NCI-H2081 treated with DMSO at 0.1 percent for 48 hours (cell line): ENCODE measurements at places on chromosomes 12 and 14.

- no peak for DNase-seq
Observed at GRCh38 chr12:15856097-15856982, 25.8 kb upstream of the STRAP start.

DNA sequence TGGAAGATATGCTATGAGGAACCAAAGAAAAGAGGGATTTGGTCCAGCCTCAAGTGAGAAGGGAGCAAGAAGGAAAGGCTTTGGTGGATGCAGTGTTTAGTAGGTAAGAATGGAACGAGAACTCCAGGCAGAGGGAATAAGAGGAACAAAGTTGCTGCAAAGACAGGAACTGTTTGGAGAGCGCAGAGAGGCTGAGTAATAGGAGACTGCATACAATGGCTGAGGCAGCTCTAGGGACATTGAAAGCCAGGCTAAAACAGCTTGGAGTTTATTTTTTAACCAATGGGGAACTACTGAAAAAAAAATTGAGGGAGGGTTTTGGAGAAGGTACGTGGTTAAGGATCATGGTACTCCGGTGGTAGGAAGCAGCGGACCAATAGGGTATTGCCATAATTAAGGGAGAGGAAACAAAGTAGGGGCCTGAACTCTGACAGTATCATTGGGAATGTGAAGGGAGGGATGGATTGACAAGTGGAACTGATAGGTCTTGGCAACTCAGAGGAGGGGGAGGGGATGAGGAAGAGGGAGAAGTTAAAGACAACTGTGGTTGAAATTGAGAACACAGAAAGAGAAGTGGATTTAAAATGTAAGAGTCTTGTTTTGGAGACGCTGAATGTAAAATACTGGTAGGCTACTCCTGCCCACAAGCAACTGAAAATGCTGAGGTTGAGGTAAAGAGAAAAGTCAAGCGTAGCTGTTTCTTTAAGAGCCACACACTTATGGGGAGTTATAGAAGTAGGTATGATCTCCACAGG is 4.8 kb downstream of the ASCL4 start:
- no peak for DNase-seq

- no peak for DNase-seq
Observed at GRCh38 chr12:4996714-4997113, 47.0 kb upstream of the KCNA5 start.

- DNase-seq: no peak
Observed at GRCh38 chr12:58470266-58471010, 449.9 kb downstream of the LRIG3 start.

DNA sequence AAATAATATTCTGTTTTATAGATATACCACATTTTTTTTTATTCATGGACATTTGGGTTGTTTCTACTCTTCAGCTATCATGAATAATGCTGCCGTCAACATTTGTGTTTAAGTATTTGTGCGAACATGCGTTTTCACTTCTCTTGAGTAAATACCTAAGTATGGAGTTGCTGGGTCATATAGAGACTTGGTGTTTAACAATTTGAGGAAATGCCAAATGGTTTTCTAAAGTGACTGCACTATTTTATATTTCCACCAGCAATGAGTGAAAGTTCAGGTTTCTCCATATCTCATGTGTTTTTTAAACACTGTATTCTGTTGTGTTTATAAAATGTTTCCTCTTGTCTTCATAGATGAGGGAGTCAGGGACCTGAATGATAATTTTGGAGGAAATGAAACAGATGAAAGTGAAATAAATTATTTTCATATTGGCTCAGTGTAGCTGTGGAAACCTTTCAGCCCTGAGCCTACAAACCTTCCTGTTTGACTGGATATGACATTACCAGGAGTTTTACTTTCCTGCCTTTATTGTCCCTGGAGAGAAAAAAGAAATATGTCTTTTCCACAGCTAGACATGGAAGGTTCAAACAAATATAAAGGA is 26.3 kb downstream of the DAAM1 start:
- DNase-seq: no peak

DNA sequence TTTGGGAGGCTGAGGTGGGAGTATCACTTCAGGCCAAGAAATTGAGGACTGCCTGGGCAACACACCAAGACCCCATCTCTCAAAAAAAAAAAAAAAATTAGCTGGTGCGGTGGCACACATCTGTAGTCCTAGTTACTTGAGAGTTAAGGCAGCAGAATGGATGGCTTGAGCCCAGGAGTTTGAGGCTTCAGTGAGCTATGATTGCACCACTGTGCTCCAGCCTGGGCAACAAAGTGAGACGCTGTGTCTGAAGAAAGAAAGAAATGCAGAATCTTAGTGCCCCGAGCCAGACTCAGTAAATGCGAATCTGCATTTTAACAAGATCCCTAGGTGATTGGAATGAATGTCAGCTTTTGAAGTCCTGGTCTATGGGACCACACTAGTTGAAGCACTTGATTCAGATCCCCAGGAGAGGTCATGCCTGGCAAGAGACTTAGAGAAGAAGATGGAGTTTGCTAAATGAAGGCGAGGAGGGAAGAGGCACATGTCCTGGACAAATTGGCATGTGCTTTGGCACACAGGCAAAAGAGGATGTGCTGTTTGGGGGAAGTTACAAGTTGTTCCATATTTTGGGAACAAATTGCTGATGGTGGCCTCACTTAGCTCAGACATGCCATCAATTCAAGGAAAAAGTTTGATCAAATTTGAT is 56.6 kb downstream of the DRAM1 start:
- no peak for DNase-seq

GRCh38 chr12:1926251-1926657 is 7.8 kb upstream of the CACNA2D4 start:
- no peak for DNase-seq

DNA sequence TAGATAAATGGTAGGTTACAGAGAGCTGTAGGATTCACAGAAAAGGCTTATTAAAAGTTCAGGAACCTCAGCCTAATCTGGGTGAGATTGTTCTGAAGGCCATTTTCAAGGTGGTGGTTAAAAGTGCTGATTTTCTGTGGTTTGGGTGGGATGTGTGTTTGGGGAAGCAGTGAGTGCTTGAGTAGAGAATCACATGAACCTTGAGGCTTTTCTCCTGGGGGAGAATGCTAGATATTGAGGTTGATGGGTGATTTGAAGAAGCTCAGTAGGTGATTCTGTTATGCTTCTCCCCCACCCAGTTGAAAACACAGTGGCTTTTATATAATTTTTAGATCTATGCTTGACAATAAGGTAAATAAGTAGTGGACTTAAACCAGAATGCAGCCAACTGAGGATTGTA is 420.9 kb downstream of the PCNX1 start:
- no peak for DNase-seq

DNA sequence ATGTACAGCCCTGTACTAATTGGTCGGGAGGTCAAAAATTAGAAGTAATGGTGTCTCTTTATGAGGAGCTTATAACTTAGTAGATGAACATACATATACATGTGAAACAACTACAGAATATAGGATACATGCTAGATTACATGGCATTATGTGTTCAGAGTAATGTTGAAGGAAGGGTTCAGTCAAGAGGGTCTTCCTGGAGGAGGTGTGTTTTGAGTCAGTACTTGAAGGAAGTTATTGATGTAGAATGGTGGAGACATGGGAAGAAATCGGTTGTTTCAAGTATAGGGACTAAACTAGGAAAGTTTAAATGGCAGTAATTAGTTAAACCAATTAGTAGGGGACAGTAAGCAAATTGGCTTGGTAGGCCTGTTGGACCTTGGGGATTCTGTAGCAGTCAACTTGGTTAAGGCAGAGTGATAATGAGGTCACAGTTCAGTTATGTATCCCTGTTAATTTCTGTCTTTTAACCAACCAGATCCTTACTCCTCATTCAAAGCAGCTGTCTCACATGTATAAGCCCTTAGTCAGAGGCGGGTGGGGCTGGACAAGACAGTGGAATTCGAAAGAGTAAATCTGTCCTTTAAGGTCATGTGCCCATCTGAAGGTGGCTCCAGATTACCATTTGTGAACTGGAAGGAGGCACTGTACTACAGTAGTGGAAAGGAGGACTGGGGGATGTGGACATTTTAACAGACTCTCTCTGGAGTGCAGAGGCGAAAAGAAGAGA is 3.5 kb upstream of the ANKRD52 start:
- DNase-seq: no peak

GRCh38 chr12:99736760-99737269 is 89.3 kb downstream of the GARIN6 start:
- DNase-seq: no peak

GRCh38 chr12:116125956-116126566 is 151.4 kb downstream of the MED13L start:
- DNase-seq: no peak

- no peak for DNase-seq
Observed at GRCh38 chr12:87760943-87761342, 268.3 kb downstream of the C12orf50 start.

GRCh38 chr12:2035431-2036055 is 17.2 kb upstream of the CACNA1C start:
- DNase-seq: no peak

- DNase-seq: no peak
Observed at GRCh38 chr14:66634876-66635275, 126.9 kb downstream of the GPHN start.

- DNase-seq: no peak
Observed at GRCh38 chr12:55906056-55906455, 21.6 kb downstream of the PYM1 start.

GRCh38 chr12:106343214-106343528 is 14.4 kb upstream of the POLR3B start:
- DNase-seq: no peak

DNA sequence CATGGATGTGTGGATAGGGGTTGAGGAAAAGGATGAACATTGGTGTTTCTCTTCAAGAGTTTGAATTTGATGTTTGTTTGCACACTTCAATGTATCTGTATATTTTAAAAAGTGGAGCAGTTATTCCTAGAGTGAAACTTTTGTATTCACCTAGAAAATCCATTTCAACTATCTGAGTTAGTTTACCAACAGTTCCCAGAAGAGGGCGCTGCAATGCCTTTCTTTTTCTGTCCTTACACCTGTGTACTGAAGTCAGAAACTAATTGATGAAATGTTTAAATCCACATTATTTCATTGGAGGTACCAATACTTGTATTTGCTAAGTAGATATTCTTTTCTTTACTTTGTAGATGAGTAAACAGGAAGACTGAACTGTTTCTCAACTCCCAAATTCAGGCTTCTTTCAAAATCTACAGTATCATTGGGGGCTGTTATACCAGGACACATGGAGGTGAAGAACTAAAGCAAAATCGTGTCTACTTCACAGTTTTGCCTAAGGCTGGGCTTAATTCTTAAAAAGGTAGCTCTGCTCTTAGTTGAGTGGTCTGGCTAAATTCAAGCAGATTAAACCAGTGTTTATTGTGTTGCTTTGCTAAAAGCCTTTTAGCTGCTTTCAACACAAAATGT is 26.6 kb upstream of the KLRB1 start:
- no peak for DNase-seq

DNA sequence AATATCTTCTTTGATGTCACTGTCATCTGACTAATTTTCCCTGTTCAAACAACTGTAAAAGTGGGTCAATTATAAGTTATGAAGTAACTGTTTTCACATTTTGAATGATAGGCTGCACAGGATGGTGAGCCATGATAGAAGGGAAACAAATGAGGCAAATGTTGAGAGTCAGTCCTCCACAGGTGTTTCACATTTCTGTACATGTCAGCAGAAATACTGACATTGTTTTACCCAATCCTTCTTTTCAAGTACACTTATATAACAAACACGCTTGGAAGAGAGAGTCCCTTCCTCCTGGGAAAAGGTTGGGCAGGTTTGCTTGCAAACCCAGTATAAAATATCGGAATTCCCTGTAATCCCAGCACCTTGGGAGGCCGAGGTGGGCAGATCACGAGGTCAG is 1251.5 kb downstream of the SLC16A7 start:
- DNase-seq: no peak

DNA sequence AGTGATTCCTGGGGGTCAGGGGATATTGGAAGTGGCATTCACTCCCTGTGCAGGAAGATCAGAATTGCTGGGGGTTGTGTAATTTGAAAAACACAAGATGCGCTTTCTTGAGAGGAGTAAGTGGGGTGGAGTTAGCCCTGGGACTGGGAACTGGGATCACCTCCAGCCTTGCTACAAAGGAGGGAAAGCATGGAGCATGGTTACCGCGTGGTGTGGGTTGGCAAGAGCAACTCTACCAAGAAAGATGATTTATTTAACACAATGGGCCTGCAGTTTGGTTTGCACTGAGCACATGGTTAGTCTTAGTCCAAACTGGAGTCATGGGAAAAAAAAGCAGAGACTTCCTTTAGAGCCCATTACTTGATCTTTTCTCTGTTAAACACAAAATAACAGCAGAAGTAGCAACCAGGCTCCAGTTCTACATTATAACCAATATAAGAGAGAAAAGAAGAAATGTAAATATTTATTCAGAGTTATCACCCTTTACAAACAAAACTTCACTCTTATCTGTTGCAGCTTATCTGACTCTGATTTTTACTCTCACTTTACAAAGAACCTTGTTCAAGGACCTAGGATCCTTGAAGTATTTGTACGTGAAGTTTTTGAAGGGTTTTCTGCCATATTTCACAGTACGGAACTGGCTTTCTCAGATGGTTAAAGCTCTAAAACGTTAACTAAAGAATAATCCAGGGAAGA is 2.1 kb upstream of the NIN start:
- no peak for DNase-seq

DNA sequence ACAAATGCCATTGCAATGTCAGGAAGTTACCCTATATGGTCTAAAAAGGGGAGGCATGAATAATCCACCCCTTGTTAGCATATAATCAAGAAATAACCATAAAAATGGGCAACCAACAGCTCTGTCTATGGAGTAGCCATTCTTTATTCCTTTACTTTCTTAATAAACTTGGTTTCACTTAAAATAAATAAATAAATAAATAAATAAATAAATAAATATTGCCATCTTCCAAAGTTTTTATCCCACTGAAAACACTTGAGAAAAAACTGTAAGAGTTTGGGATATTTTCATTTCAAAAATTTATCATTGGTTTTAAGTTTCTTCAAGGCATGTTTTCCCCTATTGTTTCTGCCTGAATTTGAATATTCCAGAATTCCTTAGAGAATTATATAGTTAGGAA is 89.8 kb downstream of the SYT10 start:
- no peak for DNase-seq

GRCh38 chr14:65297744-65298143 is 114.8 kb upstream of the FUT8 start:
- DNase-seq: no peak
